HS-5 (cell line): ENCODE measurements at places on chromosomes 3 and 15.

DNA sequence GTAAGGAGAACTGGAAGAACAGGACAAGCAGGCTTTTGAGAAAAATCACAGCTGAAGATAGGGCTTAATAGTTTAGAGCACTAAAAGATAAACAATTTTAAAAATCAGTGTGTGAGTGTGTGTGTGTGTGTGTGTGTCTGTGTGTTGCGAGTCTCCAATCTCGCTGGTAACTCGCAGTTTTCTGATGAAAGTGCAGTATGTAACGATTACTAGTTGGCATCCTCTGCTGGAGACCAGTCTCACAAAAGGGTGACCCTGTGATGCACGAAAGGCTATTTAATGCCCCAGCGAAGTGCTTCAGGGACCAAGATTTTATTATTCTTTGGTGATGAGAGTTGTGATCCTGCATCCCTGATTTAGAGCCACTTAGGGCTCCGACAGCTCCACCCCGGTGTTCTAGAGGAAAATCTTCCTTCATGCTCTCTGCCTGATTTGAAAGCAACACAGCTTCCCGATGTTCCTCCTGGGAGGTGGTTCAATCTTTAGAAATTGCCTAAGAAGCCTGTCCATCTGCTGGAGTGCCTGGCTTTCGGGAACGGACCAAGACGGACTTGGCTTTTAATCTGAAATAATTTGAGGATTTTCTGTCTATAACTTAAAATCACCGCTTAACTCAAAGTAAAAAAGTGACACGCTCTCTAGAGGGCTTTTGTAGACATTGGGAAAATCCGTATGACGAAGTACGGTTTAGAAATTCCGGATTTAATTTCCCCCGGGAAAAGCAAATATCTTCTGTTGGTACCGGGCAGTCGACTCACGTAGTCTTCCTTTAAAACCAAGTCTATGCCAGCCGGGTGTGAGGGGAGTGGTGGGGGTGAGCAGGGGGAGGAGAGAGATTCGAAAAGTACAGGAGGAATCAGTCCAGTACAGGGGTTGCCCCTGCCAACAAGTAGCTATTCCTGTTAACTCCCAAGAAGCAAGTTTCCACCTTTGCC, 1.1 kb upstream of the ALCAM start:
- no peak for DNase-seq

GRCh38 chr15:100902436-100903167, 16.6 kb upstream of the LRRK1 start:
- DNase-seq = no peak

DNA sequence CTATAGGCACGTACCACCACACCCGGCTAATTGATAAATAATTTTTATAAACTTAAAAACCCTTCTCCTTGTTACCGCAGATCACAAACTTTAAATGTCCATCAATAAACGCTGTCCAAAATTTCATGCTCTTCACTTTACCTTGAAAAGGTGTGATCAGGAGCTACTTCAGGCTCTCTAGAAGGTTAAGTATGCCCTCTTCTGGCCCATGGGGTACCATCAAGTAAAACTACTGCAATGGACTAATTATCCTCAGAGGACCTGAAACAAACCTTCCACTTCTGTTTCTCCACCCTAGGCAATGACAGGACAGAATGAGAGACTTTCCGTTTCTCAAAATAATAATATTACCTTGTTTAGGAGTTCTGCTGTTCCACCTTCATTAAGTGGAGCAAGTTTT, 9.2 kb downstream of the LZTFL1 start:
- no peak for DNase-seq

GRCh38 chr15:79028411-79028964, 62.1 kb downstream of the RASGRF1 start:
- DNase-seq = no peak

- no peak for DNase-seq
Observed at GRCh38 chr3:114756506-114757279, 390.4 kb downstream of the ZBTB20 start.

GRCh38 chr15:78272776-78273175, 8.4 kb downstream of the DNAJA4 start:
- DNase-seq = no peak

- peak; percentile 18 for DNase-seq
Observed at GRCh38 chr15:67745073-67746006, 80.0 kb upstream of the SKOR1 start.

GRCh38 chr3:60339304-60339703, 911.9 kb downstream of the FHIT start:
- no peak for DNase-seq

DNA sequence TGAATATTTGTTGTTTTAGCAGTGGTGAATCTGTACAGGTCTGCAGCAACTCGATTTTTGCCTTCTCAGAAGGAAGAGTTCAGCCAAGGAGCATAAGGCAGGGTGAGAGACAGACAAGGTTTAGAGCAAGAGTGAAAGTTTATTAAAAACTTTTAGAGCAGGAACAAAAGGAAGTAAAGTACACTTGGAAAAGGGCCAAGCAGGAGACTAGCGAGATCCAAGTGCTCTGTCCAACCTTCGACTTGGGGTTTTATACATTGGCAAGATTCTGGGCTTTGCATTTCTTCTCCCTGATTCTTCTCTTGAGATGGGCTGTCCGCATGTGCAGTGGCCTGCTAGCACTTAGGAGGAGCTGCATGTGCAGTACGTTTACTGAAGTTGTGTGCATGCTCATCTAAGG, 46.7 kb upstream of the AADACL2 start:
- DNase-seq = no peak

DNA sequence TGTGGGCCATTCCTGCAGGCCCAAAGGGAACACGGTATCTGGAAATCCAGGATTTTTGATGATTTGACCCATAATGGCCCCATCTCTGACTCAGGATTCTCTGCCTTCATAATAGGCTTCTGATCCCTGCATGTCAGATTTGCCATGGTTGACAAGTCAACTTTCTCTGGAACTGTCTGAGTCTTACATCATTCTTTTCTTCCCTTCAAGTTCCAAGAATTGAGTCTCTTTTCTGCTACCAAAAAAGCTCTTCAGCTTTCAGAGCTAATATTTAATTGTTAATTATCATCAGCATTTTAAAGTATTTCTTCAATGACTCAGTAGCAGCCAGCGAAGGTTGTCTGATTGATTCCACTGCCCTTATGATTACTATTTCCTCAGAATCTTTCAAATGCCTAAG, 244.4 kb upstream of the COL8A1 start:
- no peak for DNase-seq

- DNase-seq = no peak
Observed at GRCh38 chr15:99386391-99386790, 135.1 kb downstream of the LRRC28 start.

DNA sequence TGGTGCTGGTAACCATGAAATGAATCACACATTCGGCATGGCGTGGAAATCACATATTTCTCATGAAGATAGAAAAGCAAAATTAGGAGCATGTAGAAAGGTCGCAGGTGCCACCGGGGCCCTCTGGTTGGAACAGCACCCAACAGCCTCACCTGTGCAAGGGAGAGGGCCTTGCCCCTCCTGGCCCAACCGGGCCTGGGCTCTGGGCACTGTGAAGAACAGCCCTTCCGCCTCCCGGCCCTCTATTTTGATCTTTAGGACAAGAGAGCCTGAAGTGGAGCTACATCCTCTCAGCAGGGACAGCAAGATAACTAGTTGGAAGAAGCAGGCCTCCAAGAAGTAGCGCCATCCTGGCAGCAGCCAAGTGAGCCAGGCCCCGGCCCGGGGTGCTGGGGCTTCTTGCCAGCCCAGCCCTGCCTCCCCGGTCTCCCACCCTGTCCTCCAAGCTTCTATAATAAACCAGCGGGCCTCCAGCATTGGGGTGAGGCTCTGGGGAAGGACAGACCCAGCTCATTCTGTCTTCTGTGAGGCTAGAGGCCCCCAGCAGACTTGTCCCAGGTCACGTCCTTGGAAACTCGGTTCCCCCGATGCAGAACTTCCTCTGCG, 46.1 kb upstream of the FGD5 start:
- no peak for DNase-seq

DNA sequence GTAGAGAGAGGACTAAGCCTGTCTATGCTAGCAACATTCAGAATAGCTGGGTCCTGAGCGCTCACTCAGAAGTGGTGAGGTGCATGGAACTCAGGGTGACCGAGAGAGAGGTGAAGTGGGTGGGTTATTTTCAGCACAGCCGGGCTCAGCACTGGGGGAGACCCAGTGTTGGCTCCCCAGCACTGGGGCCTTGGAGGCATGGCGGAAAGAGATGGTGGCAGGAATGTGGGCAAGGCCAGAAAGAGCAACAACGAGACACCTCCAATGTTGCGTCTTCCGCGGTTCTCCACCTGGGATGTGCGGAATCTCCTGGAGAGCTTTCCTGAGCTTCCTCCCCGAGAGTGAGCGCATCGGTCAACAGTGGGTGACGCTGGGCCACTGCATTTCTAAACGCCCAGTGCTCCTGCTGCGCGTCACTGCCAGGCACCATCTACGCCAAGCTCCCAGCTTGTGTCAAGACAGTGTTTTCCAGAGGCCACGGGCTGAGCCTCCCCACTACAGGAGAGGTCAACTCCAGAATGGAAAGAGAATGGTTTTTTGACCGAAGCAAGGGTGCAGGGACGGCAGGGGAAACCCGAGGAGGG, 148.4 kb downstream of the ADAMTS17 start:
- no peak for DNase-seq

DNA sequence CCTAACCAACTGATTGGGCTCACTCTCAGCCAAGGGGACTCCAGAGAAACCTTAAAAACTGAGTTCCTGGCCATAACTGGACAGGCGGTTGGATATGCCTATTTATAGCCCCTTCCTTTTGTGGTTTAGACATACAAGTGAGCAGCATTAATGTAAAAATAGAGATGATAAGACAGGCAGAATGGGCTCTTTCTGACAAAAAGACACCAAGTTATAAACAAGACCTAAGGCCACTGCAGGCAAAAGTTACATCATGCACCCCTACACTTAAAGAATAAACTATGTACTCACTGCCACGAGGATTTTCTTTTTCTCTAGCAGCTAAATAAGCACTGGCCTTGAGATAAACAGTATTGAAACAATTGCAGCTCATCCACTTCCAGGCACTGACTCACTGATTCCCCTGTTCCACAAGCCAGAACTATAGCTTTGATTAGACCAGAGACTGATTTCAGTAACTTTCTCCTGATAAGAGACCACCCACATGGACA, 30.1 kb downstream of the SUCNR1 start:
- DNase-seq = no peak

DNA sequence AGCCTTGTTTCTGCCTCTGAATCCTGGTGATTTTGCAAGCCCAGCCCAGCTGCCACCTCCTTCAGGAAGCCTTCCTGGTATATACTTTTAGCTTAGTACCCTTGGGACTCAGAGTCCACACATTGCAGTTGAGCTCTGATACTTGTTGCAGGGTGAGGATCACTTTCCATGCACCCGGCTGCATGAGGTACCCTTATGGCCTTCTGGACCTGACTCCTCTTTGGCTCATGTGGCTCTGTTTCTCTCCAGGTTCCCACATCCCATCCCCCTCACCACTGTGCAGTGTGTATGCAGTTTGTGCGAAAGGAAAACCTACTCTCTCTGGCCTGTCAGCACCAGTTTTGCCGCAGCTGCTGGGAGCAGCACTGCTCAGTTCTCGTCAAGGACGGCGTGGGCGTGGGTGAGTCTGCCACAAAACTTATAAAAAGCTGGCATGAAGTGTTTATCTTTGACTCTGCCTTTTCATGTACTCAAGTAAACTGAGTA, 23.1 kb upstream of the P4HTM start:
- DNase-seq = no peak

DNA sequence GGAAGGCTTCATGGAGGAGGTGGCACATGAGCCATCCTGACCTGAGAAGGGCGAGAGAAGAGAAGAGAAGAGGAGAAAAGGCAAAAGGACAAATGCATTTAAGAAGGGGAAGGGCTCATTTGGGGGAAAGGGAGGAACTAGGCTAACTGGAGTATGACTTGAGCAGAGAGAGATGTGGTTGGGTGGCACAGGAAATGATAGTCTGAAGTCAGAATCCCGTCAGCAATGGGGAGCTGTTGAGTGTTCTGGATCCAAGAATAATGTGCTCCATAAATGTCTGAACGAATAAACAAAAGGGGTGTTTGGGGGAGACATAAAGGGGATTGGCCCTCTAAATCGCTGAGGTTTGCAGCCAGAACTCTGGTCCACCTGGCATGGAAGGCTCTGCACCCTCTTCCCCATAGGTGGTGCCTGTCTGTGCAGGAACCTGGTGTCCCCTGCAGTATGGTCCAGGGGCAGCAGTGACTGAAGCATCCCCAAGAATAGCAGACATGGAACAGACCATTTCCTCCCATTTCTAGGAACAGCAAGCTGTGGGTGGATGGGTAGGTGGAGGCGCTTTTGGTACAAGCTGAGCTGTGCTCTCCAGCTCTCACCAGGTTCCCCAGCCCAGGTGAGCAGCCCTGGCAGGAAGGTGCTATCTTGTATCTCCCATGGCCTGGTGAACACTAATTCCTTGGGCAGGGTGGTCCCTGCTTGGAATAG, 15.2 kb downstream of the CORO2B start:
- DNase-seq = no peak

- no peak for DNase-seq
Observed at GRCh38 chr15:89455535-89455934, 40.8 kb downstream of the RHCG start.

DNA sequence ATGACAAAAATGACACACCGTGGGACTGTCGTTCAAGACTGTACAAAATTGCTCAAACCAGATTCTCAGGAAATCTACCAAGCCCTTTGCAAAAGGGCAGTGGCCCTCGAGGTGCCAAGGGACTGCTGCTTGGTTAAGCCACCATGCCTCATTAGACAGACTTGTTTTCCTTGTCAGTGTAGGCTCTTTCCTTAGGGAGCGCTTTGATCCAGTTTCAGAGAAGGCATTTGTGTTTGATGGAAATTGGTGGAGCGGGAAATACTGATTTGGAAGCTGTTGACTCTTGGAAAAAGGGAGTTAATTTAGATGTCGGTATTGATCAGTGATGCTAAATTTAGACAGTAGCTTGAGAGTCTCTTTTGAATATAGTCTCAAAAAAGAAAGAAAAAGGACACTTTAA, 304.3 kb upstream of the UMPS start:
- DNase-seq = no peak

DNA sequence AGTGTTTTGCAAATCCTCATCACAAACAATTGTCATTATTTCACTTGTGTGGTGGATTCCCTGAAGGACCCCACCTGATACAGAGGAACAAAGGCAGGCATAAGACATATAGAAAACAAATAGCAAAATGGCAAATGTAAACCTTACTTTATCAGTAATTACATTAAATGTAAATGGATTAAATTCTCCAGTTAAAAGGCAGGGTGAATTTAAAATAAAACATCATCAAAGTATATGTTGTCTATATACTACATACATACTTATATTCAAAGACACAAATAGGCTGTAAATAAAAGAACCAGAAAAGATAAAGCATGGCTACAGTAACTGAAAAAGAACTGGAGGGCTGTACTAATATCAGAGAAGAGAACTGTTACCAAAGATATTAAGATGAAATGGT, 117.3 kb downstream of the RFX7 start:
- DNase-seq = no peak
